ENCODE measurements at places on chromosomes 7 and 10. TPM values are rescaled to one million over a fixed set of nuclear protein-coding genes. Genes with fewer than 3 reads are reported as not detected.

- no peak for DNase-seq
These were observed 26.5 kb upstream of the CHST15 start for GRCh38 chr10:124119946-124120345.

DNA sequence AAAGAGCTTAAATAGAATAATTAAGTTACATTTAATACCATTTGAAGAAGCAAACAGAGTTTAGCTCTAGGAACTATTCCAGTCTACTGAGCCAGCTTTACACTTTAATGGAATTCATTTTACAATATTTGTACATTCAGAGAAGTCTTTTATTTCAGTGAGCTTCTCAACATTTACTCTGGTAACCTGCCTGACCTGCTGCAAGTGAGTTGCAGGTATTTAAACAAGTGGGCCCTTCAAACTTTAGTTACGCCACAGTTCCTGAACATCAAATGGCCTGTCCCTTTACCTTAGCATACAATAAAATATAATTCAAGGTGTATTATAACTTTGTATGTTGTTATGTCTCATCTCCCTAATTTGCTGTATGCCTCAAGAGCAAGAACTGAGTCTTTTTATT is 121.6 kb upstream of the SEMA3C start:
- no peak for DNase-seq

GRCh38 chr7:146388928-146389327 is 272.3 kb downstream of the CNTNAP2 start:
- DNase-seq = no peak

The CNTNAP2 gene
- total RNA-seq = 0.49 TPM

The CNNM1 gene
- not detected for total RNA-seq

All from sciatic nerve (tissue), 2 donors.